ENCODE measurements at places on chromosomes 5 and 9. TPM values are rescaled to one million over a fixed set of nuclear protein-coding genes. Genes with fewer than 3 reads are reported as not detected.
A peak's percentile ranks its signal among the peaks of the same experiment; 100 is the strongest.

GRCh38 chr9:134835987-134836386 lies 44.6 kb upstream of the FCN2 start:
- DNase-seq, result no peak

GRCh38 chr5:157658893-157659292 lies 6.7 kb upstream of the SOX30 start:
- no peak for DNase-seq

DNA sequence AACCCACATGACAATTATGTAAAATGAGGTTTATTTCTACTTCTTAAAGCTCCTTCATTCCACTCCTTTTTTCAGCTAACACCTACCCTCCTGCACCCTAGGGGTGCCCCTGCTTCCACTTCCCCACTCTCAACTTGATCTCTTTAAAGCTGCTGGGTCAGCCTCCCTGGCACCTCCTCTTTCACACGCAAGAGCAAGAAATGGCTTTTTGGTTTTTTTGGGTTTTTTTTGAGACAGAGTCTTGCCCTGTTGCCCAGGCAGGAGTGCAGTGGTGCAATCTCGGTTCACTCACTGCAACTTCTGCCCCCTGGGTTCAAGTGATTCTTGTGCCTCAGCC lies 64.4 kb downstream of the SUSD1 start:
- no peak for DNase-seq

DNA sequence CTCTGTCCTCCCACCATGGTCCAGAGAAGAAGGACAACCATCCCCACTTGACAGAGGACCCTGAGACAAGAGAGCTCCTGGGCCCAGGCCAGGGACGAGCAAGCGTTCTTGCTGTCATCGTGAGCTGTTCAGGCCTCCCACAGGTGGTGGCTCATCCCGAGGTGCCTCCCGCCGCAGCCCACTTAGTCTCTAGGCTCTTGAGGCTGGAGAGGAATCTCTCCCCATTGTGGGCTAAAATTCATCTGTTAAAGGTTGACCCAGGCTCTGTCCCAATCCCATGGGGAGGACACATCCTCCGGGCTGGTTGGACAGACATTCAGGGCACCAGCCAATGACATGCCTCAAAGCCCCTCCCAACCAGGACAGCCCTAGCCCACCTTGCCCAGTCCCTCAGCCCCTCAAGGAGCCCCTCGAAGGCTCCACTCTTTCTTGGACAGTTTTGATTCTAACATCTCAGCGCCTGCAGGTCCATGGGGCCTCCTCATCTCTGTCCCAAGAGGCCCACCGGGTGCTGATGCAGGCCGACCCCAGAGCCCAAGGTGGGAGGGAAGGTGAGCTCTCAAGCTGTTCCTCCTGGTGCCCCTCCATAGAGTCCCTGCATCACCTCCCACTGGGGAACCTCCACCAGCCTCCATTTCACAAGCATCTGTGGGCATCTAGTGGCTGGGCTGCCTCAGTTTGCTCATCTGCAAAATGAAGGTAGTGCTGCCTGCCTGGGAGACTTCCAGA lies 52.9 kb downstream of the BARX1 start:
- DNase-seq, result no peak

DNA sequence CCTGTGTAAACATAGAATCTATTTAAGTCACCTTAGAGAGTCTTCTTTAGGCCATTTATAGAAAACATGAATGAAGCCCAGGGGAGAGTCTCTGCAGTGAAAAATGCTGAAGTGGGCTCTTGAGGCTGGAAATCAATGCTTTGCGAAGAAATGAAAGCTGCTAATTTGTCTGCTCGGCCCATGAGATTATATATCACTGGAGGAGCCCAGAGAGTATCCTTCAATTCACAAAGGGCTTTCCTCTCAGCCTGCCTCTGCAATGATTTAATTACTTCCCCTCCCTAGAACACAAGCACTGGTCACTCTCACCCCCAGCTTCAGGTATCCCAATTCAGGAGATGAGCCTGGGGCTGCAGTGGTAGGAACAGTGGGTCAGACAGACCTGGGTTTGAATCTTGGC lies 8.2 kb upstream of the DRD1 start:
- no peak for DNase-seq

DNA sequence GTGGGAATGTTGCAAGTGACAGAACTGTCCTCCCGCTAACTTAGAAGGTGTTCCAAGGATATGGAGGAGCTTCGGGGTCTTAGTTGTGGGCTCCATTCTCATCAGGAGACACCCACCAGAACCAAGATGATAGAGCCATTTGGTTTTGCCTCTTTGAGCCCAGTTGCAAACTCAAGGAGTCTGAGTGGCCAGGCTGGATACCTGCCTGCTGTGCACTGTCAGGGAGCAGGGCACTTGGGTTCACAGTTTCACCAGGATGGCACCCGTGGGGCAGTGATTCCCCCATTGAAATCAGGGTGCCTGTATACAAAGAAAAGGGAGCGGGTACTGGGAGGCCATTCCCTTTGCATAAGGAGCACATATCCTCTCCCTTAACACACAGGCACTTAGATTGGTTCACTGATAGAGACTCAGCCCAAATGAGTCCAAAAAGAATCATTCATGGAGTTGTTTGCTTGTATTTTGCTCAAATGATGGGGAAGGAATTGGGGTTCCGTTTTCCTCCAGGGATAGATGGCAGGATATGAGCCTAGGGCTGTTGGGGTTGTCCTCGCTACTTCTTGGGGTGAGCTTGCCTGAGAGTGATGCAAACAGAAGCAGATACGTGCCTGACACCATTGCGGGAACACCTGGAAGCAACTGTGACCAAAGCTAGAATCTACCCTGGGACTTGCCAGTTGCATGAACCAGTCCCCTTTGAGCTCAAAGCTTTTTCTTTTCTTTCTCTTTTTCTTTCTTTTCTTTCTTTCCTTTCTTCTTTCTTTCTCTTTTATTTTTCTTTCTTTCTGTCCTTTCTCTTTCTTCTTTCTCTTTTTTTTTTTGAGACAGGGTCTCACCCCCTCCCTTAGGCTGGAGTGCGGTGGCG lies 1.3 kb upstream of the PRR7 start:
- DNase-seq, result no peak

DNA sequence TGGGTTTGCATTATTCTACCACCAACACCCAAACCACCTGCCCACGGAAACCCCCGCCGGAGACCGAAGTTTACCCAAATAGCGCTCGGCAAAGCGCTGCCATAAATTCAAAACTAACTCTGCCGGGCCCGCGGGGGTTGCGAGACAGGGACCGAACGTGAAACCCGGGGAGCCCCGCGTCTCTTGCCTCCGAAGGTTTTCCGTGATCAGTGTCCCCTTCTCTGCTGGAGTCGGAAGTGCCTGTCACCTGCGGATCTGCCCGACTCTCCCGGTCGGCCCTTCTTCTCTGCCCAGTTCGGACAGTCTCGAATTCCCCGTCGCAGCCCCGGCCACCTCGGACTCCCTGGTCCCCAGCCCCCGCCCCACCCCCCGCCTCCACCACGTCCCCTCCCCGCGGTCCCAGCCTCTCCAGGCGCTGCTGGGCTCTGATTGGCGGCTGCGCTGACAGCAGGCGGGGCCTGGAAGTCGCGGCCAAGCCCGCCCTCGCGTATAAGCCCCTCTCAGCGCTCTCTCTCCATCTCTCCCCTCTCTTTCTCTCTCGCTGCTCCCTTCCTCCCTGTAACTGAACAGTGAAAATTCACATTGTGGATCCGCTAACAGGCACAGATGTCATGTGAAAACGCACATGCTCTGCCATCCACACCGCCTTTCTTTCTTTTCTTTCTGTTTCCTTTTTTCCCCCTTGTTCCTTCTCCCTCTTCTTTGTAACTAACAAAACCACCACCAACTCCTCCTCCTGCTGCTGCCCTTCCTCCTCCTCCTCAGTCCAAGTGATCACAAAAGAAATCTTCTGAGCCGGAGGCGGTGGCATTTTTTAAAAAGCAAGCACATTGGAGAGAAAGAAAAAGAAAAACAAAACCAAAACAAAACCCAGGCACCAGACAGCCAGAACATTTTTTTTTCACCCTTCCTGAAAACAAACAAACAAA lies at the start of gene RORB:
TSS of gene RORB (plus strand) at position 517 of the 929 bp plus-strand sequence. CDS start 642 bp downstream, outside the sequence.
- peak; percentile 80 for DNase-seq

DNA sequence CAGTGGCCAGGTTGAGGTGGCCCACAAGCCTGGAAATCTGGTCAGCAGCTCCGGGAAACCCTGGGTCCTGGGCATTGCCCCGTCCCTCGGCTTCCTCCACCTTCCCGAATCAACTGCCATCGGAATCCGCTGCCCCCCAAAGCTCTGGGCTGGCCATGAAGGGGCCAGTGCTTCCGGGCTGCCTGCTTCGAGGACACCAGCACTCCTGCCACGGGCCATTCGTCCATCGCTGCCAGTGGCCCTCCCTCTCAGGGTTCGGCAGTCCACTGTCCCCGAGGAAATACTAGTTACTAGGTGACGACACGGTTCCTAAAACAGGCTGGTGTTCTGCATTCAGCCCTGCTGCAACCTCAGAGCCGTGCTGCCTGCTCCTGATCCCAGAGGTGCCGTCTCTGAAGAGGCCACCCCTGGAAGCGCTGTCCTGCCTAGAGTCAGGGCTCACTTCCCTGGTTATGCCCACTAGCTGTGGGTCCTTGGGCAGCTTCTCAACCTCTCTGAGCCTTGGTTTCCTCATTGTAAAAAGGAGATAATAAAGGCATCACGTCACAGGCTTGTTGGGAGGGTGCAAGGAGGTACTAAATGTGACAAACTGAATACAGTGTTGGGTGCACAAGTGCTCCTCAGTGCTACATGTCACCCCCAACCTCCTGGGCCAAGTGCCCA lies 3.5 kb upstream of the WDR5 start:
- DNase-seq, result no peak

DNA sequence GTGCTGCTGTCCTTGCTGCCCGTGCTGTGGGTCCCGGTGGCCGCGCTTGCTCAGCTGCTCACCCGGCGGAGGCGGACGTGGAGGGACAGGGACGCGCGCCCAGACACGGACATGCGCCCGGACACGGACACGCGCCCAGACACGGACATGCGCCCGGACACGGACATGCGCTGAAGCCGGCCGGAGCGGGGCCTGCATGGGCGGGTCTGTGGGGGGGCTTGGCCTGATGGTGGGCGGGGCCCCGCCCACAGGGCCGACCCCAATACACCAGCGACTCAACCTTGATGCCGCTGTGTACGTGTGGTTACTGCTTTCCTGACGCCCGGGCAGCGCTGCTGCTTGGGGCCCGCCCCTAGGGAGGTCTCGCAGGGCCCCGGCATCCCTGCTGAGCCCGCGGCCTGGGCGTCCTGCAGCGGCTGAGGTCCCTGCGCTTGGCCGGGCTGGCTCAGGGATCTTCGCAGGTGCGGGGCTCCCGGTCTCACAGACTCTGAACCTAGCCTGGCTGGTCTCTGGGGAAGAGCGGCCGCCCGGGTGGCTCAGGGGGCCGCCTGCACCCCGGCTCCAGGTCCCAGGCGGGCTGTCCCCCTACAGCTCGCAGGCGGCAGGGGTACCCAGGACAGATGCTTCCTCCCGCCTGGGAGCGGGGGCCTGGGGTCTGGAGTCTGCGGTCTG lies 20.9 kb downstream of the SLC6A18 start:
- no peak for DNase-seq

GRCh38 chr5:127026166-127026565 lies 4.2 kb downstream of the MARCHF3 start:
- no peak for DNase-seq

DNA sequence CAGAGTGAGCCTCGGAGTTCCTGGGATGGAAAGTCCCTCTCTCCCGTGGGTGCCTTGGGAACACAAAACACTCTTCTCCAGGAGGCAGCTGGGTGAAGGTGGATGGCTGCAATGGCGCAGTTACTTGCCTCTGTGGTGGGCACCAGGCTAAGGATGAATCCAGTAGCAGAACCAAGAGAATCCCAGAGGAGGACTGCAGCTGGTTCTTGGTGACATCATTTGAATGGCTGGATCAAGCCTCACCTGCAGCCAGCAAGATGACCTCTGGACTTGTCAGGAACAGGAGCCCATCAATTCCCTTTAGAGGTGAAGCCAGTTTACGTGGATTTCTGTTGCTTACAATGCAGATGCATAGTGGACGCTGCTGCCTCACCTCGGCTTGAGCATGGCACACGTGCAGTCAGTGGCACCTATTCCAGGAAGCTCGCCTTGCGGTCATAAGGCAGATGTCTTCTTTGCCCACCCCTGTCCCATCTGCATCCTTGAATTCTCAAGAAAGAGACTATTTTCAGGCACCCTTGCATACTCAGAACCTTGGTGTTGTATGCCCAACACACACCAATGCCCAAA lies 34.1 kb upstream of the ADAMTS2 start:
- no peak for DNase-seq

DNA sequence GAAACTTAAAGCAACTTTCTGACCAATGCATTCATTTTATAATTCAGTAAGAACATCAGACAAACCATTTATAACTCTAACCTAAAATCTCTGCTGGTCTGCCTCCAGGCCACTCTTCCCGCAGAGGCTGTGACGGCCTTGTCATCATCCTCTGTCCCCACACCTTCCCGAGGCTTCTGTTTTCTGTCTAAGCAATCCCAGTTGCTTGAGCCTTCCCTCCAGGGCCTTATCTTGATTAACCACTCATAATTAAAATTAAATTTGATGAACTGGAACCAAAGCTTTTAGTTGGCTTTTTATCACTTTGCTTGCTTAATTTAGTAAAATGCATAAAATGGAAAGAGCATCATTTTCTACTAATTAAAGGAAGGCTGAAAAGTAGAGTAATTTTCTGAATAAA lies 312.4 kb downstream of the DIRAS2 start:
- DNase-seq, result no peak

DNA sequence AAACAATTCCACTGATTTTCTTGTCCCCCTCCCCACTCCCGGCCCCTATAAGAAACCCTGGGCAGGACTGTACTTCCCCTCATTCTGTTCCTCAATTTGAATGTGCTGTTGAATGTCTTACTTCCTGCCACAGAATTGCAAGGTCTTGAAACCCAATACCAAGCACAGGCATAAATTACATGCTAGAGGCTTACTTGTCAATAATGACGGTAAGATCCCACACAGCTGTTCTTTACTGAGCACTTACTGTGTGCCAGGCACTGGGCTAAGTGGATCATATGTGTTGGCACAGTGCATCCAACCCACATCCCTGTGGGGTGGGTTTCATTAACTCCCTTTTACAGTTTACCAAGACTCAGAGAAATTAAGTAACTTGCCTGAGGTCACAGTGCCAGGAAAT lies 63.4 kb downstream of the MVB12B start:
- no peak for DNase-seq

PDCD1LG2 gene
- total RNA-seq, result 8.2 TPM

FOXD4L4 gene
- 0.09 TPM for total RNA-seq

LTC4S gene
- 2.7 TPM for total RNA-seq

UBAP1 gene
- total RNA-seq, result 19.3 TPM

CD74 gene
- total RNA-seq, result 1,741 TPM

CTXN3 gene
- not detected for total RNA-seq

BTNL3 gene
- not detected for total RNA-seq

TAF11L5 gene
- total RNA-seq, result not detected

GPX3 gene
- total RNA-seq, result 2.7 TPM

All from thymus (tissue), 14 donors.